Activated naive CD8-positive, alpha-beta T cell treated with anti-CD3 and anti-CD28 coated beads for 36 hours (primary cell): ENCODE measurements at places on chromosomes 1 and 21.

- no peak for DNase-seq
These were observed 37.3 kb upstream of the KHDRBS1 start for GRCh38 chr1:31976401-31976800.

DNA sequence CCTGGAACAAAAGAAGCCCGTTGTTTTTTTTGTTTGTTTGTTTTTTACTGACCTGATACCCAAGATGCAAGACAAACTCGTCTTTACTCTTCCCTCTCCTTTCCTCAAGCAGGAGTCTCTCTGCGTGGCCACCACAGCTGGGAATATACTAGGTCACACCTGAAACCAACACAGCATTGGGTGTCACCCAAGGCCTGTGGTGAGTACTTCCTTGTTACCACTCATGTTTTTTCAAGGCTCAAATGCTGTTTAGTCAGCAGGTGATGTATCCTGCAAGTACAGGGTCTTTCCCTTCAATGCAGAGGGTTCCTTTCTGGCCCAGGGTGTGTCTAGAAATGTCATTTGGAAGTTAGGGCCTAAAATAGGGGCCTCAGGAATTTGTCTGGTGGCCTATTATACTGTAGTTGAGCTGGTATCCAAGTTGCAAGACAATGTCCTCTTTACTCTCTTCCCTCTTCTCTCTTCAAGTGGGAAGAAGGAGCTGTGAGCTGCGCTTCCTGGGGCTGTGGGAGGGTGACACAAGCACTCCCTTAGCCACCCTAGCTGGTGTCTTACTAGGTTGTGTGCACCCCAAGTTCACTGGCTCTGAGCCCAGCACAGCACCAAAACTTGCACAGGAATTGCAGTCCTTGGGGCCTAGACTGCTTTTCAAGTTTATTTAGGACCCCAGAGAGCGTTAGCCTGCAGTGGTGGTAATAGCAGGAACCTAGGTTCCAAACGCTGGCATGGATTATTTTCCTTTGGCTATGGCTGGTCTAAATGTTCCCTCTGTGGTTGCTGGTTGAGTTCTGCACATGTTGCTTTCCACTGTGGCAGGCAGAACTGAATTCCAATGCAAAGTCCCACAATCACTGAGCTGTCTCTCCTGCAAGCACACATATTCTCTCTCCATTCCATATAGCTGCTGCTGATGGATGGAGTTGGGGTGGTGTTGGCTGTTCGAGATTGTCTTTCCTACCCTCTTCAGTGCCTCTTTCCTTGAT is 91.4 kb upstream of the LYPLAL1 start:
- no peak for DNase-seq

- DNase-seq: no peak
These were observed 72.6 kb downstream of the SNRPE start for GRCh38 chr1:203934027-203934426.

- no peak for DNase-seq
These were observed 18.5 kb downstream of the MORN1 start for GRCh38 chr1:2372551-2373490.

- DNase-seq: no peak
These were observed 114.9 kb downstream of the SEC16B start for GRCh38 chr1:177854951-177855350.

- no peak for DNase-seq
These were observed 24.4 kb upstream of the AHCYL1 start for GRCh38 chr1:109959974-109960744.

DNA sequence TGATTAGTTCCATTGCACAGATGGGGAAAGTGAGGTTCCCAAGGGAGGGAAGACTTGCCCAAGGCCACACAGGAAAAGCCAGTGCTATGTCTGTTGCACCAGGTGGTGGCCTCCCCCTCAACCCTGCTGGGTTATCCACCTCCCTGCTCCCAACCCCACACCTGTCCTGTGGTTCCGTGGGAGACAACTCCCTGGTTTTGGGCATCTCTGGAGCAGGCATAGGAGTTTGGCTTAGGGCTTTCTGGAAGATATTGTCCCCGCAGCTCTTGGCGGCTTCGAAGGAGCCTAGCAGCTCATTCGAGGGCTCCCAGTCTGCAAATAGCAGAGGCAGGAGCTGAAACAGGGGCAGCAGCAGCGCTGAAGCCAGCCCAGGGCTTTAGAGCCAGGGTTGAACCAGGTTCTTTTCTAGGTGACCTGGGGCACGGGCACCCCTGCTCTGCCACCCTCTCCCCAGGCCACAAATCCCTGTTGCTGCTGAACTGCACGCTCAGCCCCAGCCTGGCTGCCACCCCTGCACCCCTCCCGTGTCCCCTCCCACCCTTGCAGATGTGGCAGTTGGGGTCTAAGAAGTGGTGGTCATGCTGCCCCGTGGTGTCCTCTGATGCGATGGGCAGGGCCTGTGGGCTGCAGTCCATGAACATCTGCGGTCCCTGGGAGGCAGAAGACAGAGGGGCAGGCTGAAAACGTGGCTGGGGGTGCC is 22.1 kb downstream of the SPOCD1 start:
- no peak for DNase-seq

- no peak for DNase-seq
These were observed 38.9 kb downstream of the PGM1 start for GRCh38 chr1:63632110-63632509.

GRCh38 chr1:214548988-214549387 is 2.4 kb downstream of the PTPN14 start:
- DNase-seq: no peak

GRCh38 chr1:74953622-74954021 is 180.6 kb upstream of the LHX8 start:
- no peak for DNase-seq

DNA sequence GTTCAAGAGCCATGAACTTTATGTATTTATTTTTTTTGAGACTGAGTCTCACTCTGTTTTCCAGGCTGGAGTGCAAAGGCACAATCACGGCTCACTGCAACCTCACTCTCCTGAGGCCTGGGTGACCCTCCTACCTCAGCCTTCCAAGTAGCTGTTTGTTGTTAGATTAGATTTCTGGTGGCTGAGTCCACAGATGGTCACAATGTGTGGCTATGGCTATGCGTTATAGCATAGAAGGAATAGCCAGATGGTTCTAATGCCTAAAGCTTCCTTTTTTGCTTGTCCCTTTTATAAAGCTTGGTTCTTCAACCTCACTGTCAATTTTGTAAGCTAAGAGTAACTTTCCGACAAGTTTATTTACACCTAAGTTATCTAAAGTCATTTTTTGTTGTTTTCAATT is 62.3 kb upstream of the FMN2 start:
- no peak for DNase-seq

- DNase-seq: no peak
These were observed 23.6 kb upstream of the CCDC17 start for GRCh38 chr1:45647248-45648021.

- DNase-seq: no peak
These were observed 11.6 kb upstream of the GJA9 start for GRCh38 chr1:38892976-38893375.

- DNase-seq: no peak
These were observed 23.8 kb downstream of the ATP8B2 start for GRCh38 chr1:154349121-154349520.

DNA sequence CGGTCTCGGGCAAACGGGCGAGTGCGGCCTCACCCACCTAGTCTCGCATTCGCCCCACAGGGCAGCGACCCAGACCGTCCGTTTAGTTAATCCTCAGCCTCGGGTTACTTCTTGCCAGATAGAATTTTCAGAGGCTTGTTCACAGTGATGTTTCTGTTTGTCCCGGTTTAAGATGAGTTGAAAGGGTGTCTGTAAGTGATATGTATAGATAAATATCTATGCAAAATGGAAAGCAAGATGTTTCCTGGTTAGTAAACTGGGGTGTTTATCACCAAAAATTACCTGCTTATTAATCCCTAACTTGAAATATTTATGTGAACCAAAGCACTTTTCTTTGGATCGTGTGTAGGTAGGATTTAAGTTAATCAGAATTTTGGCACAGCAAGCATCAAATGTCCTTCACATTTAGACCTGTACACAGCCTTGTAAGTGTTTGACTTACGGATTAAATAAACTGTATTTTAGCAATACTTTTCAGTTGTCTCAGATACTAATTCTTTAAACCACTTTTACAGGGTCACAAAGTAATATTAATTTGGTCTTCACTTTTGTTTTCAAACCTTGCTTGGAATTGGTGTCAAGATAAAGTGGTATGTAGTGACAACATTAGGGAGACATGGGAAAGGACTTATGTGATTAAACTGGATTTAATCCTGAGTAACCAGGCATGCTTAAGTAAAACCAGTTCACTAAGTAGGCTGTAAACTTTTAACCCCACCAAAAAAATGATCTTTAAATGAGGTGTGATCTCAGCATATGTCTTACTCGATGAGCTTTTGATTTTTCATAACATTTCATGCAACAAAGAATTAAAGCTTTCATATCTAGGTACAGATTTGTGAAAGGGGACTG is 914 bp downstream of the ZNF326 start:
- no peak for DNase-seq
